ENCODE measurements at places on chromosomes 4 and X.

- DNase-seq = no peak
Observed at GRCh38 chrX:861921-862320, 231.3 kb downstream of the SHOX start.

DNA sequence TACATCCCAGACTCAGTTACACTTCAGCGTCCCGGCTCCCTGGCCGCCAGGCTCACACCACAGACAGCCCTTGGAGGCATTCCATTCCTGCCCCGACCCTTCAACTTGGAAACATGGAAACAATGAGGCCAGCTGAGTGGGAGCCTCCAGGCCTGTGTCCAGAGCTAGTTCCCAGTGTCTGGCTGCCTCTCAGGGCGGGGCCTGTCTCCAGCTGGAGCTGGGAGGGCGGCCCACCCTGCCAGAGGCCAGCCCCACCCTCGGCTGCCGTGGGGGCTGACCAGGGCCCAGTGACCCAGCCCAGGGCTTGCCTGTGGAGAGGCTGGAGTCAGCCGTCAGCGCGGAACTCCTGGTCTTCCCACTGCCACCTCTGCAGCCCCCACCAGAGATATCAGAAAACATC is 37.4 kb upstream of the SPON2 start:
- DNase-seq = no peak

DNA sequence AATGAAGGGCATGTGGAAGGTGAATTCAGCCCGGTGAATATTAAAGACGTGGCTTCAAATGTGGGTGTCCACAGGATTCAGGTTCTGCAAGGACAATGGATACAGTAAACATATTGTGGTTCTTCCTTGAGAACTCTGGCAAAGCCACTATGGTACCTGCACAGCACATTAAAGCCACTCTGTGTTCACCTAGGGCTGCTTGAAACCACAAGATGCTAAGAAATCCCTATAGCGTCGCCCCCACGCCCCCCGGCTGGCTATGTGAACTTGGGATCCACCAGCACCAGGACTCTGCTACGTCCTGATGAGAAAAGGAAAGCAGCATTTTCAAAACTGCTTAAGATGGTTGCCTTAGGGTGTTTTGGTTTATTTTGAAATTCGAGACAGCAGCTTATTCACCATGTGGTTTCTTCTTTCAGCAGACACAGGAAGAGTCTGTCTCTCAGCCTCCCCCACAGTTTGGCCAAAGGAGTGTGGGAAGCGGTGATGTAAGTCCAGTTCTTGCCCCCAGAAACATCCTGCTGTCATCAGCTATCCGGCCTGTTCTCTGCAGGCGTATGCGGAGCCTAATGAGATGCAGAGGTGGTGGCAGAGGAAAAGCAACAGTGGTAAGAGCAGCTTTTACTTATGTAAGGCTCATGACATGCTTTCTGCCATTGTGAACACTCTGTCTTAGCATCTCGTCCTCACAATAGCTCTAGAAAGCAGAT is 111.5 kb downstream of the AFAP1 start:
- peak; percentile 26 for DNase-seq

DNA sequence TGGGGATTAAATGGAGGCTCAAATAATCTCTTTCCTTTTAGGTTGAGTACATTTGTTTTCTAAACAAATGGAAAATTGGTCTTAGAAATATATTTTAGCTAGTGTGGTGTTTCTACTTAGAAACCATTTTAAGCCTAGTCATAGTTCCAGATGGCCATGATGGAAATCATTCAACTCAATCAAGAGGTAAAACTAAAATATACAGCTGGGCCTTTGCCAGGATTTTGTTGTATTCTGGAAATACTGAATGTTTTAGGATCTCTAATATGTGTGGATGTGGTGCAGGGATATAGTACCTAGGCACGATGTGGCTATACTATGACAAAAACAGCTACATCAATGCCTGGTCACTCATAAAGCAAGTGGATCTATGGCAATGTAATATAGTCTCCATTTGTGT is 146.0 kb upstream of the BANK1 start:
- no peak for DNase-seq

- DNase-seq = no peak
Observed at GRCh38 chr4:165381821-165382373, 3.1 kb downstream of the CPE start.

DNA sequence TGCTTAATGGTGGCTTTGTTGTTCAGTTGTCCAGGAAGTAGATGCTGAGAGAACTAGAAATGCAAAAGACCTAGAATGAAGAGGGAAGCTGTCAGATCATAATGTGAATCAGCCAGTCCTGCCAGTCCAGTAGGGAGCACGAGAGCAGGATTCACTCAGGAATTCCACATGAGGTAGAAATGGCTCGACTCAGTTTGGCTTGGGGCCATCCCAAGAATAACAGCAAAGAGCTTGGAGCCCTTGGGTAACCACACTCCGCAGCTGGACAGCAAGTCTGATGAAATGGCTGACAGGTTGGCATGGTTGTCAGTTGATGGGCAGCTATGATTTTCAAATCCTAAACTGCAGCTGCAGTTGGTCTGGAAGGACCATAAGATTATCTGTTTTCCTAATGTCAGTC is 44.5 kb upstream of the WDR1 start:
- no peak for DNase-seq

DNA sequence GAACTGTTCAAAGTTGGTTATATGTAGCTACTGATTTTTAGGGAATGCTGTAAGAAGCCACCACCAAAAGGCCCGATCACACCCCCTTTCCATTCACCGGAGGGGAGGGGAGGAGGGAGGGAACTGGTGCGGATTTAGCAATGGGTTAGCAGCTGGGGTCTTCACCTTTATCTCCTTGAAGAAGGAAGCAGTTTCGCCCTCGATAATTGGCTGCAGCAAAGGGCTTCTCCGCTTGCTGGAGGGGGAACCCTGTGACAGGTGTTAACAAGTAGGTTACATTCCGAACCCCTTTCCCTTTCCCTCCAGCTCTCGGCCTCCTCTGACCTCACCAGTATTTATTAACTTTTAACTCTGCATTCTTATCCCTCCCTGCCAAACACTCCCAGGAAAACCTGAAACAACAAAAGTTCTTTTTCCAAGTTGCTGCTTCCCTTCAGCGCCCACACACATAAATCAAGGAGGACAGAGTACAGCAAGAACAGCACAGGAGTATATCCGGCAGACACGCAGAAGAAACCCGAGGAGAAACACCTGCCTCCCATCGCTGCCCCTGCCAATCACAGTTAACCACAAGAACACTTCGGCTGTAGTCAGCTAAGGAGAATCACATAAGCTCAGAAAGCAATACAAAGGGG is 39.8 kb upstream of the NAP1L5 start:
- no peak for DNase-seq

DNA sequence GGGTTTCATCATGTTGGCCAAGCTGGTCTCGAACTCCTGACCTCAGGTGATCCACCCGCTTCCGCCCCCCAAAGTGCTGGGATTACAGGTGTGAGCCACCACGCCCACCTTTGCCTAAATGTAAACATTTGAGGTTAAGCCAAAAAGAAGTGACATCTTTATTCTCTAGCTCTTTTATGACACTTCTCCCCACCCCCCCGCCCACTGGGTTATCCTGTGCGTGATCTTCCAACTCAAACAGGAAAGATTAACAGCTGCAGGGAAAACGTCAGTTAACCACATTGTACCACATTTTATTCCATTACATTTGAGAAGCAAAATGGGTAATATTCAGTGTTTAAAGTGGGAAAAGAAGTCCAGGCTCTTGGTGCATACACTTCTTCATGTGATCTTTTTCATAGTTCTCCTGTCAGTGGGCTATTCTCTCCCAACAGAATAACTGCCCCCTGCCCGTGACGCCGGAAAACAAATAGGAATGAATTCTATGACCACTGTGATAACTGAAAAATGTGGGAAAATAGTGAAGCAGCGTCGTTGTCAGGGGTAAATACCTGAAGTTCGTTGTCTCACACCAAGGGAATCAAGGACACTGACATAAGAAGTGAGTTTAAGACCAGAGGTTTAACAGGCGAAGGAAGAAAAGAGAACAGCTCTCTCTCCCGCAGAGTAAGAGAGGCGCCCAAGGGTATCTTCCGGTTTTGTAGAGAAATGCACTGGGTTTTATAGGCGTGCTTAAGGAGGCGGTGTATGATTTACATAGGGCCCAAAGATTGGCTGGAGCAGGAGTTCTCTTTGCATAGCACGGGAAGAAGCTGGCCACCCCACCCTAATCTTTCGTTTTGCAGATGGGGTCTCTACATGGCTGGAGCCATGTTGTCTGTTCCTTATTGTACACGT is 9.7 kb upstream of the SRD5A3 start:
- DNase-seq = no peak

GRCh38 chrX:133994576-133994975 is 9.2 kb upstream of the GPC3 start:
- DNase-seq = no peak

- no peak for DNase-seq
Observed at GRCh38 chr4:37537484-37537883, 148.7 kb downstream of the RELL1 start.

DNA sequence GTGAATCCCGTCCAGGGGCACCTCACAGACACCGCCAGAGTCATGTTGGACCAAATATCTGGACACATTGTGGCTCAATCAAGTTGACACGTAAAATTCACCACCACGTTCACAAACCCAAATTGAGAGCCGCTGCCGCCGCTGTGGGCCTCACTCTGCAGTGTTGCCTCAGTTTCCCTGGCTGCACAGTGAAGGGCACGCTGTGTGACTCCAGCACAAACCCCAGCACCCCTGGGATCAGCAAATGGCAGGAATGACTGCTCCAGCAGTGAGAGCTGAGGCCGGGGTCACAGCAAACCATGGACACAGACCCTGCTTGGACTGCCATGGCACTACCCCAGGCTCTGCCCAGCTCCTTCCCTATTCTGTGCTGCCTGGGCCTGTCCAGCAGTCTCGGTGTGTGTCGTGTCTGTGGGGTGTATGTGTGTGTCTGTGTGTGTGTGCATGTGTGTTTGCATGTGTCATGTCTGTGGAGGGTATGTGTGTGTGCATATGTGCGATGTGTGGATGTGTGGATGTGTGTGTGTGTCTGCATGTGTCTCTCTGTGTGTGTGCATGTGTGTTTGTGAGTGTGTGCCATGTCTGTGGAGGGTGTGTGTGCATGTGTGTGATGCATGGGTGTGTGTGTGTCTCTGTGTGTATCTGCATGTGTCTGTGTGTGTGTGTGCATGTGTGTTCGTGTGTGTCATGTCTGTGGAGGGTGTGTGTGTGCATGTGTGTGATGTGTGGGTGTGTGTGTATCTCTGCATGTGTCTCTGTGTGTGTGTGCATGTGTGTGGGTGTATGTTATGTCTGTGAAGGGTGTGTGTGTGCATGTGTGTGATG is 52.2 kb upstream of the ADRA2C start:
- no peak for DNase-seq

- no peak for DNase-seq
Observed at GRCh38 chr4:40553995-40554394, 75.7 kb downstream of the RBM47 start.

GRCh38 chr4:180086480-180087190 is 2156.6 kb upstream of the TENM3 start:
- DNase-seq = no peak

- DNase-seq = no peak
Observed at GRCh38 chrX:17525762-17526555, 151.0 kb downstream of the NHS start.

- DNase-seq = no peak
Observed at GRCh38 chrX:11137543-11138139, 26.5 kb downstream of the HCCS start.

GRCh38 chr4:149345424-149345823 is 470.2 kb downstream of the IQCM start:
- DNase-seq = no peak

Data from activated T-helper 1 cell treated with anti-CD3 and anti-CD28 coated beads, Interleukin-2, amount 50 U/mL, for 16 hours (primary cell).